ENCODE measurements at places on chromosomes 7 and 10. TPM values are rescaled to one million over a fixed set of nuclear protein-coding genes. Genes with fewer than 3 reads are reported as not detected.

Gene STEAP2
- 1.7 TPM for total RNA-seq

DNA sequence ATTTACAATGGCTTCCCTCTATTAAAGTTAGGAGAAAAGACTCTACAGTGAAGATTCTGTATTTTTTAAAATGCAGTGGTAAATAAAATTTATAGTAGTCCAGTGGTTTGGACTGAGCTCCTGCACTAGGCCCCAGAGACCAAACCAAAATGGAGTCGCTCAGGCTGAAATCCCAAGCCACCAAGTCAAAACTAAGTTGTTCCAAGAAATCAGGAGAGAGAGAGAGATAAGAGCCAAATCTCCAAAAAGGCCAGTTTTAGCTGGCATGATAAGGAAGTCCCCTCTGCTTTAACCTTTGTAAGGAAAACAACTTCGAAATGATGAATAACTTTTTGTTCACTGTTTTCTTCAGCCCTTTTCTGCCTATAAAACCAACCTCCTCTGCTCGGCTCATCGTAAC lies 265.9 kb upstream of the KLF14 start:
- no peak for DNase-seq

- no peak for DNase-seq
Measured at GRCh38 chr10:132920101-132920925, 22.1 kb downstream of the CFAP46 start.

DNA sequence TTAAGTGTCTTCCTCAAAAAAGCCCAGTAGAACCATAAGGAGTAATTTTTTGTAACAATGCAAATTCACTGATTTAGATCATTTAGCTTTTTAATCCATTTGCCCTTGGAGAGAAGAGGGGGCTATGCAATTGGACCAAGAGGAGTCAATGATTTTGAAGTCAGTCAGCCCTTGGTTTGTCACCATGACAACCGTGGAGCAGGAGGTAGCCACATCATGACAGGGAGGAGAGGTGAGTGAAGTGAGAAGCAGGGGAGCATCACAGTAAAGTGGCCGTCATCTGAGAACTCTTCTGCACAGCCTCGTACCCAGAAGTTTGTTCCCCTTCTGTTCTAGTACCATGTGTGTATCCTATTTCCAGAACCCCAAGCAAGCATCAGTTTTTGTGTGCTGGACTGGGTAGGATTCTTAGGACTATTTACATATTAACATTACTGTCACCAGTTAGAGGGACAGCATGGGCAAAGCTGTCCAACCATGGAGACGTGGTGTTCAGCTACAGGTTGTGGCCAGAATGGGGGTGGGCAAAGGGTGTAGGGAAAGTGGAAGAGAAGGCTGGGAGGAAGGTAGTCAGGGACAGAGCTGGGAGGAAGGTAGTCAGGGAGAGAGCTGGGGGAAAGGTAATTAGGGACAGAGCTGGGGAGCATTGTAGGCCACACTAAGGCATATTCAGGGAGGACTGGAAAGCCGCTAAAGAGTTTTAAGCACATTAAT lies 13.1 kb downstream of the UBE3C start:
- no peak for DNase-seq

Data from dermis blood vessel endothelial cell (primary cell).